HepG2 (cell line): ENCODE measurements at places on chromosomes 11 and 22. TPM values are rescaled to one million over a fixed set of nuclear protein-coding genes. Genes with fewer than 3 reads are reported as not detected.

Gene NRXN2
- not detected in 2 replicates for total RNA-seq

Gene PGA5
- not detected in 2 replicates for total RNA-seq

Gene APOBEC3B
- total RNA-seq = 8.8 and 13.9 TPM in 2 replicates

Gene MISFA
- 4.8 and 5.4 TPM in 2 replicates for total RNA-seq

Gene SCUBE2
- total RNA-seq = not detected in 2 replicates

Gene RRAS2
- total RNA-seq = 44.1 and 62.9 TPM in 2 replicates

Gene CD248
- 0.20 and 0.35 TPM in 2 replicates for total RNA-seq

DNA sequence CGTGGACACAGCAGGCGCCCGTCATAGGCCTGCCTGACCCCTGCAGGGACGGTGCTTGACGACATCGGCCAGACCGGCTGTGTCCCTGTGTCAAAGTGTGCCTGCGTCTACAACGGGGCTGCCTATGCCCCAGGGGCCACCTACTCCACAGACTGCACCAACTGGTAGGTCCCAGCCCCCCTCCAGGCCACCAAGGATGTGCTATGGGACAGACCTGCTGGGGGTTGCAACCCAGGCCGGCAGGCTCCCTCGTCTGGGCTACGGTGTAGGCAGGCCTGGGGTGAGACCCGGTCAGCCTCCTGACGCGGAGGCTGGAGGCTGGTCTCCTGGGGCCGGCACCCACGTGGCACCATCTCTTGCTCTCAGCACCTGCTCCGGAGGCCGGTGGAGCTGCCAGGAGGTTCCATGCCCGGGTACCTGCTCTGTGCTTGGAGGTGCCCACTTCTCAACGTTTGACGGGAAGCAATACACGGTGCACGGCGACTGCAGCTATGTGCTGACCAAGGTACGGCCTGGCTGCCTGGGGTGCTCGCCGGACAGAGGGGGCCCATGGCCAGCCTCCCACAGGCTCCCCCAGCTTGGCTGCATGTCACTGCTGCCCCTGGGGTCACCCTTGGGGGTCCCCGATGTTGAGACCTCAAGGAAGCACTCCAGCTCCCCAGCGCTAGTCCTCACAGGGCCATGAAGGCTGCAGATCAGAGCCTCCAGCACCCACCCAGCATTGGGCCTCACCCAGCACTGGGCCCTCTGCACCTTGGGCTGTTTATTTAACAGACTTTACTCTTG lies 7.7 kb downstream of the MUC5AC start:
- peaks cover 11% of the 10 kb centered on the region for H3K27me3 ChIP-seq
- H3K4me1 ChIP-seq = no peaks in the 10 kb centered on the region
- H3K36me3 ChIP-seq = no peaks in the 10 kb centered on the region

GRCh38 chr11:74457356-74457755 lies 10.0 kb downstream of the KCNE3 start:
- no peak overlapping the region for H3K4me3 ChIP-seq
- no peak for DNase-seq
- no peaks in the 10 kb centered on the region for H3K27me3 ChIP-seq
- H3K4me1 ChIP-seq = peaks cover 17% of the 10 kb centered on the region

DNA sequence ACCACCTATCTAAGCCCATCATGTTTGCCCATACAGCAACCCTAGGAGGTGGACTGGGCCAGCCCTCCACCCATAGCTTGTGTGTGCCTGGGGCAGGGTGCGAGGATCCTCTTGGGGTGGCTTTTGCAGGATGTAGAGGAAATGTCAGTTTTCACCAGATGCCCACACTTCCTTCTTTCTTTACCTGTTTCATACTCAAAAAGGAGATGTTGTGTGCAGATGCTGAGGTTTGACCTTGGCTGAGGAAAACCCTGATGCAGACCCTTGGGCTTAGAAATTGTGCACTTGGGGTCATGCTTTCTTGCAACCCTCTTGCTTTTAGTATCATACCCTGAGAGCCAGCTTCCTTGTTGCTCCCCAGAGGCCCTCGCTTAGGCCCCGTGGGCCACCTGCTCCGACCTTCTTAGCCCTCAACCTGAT lies 2.2 kb downstream of the HTR3A start:
- no peak for DNase-seq
- no peak overlapping the region for H3K4me3 ChIP-seq
- peaks cover 3% of the 10 kb centered on the region for H3K27me3 ChIP-seq
- H3K4me1 ChIP-seq = no peaks in the 10 kb centered on the region

GRCh38 chr11:8283465-8284230 lies 20.0 kb upstream of the LMO1 start:
- no peak overlapping the region for H3K27ac ChIP-seq
- peaks cover 16% of the 10 kb centered on the region; the same call in 1 of the 3 replicates for H3K27me3 ChIP-seq
- H3K36me3 ChIP-seq = no peaks in the 10 kb centered on the region
- H3K4me1 ChIP-seq = no peaks in the 10 kb centered on the region

DNA sequence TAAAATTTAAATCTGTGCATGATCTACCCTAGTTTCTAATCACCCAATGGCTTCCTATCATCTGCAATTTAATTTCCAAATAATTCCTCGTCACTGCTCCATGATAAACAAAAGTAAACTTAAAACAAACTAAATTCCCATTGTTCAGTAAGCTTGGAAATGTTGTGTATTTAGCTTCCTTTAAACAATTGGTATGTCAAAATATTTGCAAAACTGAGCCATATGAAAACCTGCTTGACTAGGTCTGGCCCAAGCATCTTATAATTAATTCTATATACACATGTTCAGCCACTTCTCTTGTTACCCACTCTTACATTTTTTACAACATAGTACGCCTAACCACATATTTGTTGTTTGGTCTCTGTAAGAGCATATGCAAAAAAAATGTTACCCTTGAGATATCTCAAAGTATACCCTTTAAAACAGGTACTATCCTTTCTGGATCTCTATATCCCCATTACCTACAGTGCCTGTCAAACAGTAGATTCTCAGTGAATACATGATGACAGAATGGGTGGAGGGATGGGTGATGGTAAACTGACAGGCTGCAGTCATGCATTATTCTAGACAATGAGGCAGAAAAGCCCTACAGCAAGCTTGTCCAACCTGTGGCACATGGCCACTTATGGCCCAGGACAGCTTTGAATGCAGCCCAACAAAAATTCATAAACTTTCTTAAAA lies 1277.9 kb upstream of the TENM4 start:
- no peaks in the 10 kb centered on the region for H3K36me3 ChIP-seq
- no peaks in the 10 kb centered on the region for H3K4me1 ChIP-seq
- no peak for DNase-seq
- H3K4me3 ChIP-seq = no peak overlapping the region
- no peaks in the 10 kb centered on the region for H3K27me3 ChIP-seq
- H3K27ac ChIP-seq = no peak overlapping the region

DNA sequence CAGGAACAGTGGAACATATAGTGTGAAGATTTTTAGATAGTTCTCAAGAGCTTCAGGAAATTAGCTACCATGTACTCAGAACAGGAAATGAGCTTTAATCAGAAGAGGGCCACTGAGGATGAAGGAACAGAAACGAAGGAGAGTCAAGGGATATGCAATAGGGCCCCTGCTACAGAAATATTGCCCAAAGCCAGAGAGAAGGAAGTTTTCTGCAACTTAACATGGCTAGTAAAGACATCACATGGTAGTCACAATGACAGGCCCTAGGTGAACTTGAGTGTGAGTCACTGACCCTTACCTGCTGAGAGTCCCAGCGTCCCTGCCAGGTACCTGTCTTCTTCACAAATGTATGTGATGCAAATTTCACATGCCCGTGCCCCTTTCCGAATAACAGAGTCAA lies 25.2 kb upstream of the CARD16 start:
- no peaks in the 10 kb centered on the region for H3K36me3 ChIP-seq
- no peaks in the 10 kb centered on the region; the same call in 1 of the 2 replicates for H3K27me3 ChIP-seq
- no peak overlapping the region for H3K4me3 ChIP-seq
- H3K4me1 ChIP-seq = no peaks in the 10 kb centered on the region
- H3K27ac ChIP-seq = no peak overlapping the region
- DNase-seq = no peak

DNA sequence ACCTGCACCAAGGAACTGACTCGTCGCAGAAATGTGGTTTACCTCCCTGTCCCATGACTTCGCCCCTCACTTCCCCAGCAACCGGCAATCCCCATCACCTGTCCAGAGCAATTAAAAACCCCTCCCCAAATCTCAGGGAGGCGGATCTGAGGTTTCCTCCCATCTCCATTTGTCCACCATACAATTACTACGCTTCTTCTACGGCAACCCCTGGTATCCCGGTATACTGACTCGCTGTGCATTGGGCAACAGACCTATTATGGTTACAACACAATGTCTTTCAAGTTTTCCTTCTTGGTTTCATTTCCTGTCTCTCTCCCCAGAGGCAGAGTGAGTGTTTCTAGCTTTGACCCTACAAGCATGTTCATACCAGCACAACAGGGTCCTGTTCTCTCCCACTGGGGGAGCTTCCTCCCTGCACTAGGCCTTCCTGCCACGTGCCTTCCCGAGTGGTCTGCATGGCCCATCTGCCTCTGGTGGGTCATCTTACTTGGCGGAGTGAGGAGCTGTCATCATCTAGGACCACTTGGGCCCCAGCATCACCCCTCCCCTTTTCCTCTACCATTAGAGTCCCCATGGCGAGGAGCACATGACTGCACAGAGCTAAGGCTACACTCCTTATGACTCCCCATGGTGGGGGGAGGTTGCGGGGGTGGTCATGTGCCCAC lies 30.3 kb upstream of the NAP1L4 start:
- peaks cover 45% of the 10 kb centered on the region; the same call in 2 of the 3 replicates for H3K36me3 ChIP-seq
- no peak overlapping the region for H3K27ac ChIP-seq
- no peak overlapping the region for H3K4me3 ChIP-seq
- DNase-seq = no peak
- H3K27me3 ChIP-seq = no peaks in the 10 kb centered on the region

DNA sequence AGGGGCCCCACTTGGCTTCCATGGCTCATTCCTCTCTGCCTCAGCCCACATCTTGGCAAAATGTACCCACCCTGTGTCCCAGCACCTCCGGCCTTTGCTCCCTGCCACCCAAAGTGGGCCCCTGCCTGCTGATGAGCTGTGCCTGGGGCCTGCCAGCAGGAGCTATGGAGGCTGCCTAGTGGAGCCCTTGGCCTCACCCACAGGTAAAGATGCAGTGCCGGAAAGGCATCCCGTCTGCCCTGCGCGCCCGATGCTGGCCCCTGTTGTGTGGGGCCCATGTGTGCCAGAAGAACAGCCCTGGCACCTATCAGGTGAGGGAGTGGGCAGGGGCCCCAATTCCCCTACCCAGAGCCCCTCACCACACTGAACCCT lies 1.3 kb downstream of the TBC1D10C start:
- H3K4me3 ChIP-seq = no peak overlapping the region
- H3K27ac ChIP-seq = no peak overlapping the region
- DNase-seq = no peak
- peaks cover 61% of the 10 kb centered on the region for H3K4me1 ChIP-seq
- H3K36me3 ChIP-seq = no peaks in the 10 kb centered on the region

DNA sequence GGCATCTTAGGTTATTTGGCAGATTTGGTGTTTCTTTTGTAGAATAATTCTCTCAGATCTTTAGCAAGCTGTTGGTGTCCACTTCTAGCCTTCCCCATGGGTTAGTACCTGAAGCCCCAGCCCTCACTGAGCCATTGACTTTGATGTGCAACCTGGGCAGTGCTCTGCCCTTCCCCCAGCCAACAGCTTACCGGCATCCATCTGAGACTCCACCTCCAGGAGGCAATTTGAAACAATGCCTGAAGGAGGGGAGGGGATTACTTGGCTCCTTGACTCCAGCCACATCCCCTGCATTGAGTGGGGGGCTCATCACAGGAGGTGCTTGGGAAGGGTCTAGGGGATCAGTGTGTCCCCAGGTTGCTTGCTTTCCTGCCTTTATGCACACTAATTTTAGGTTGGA lies 114.8 kb downstream of the TRIM29 start:
- H3K4me3 ChIP-seq = no peak overlapping the region
- DNase-seq = no peak
- H3K27ac ChIP-seq = no peak overlapping the region
- no peaks in the 10 kb centered on the region for H3K4me1 ChIP-seq

- no peak for DNase-seq
- H3K4me3 ChIP-seq = no peak overlapping the region
- no peaks in the 10 kb centered on the region for H3K4me1 ChIP-seq
- H3K27ac ChIP-seq = no peak overlapping the region
These were observed 29.6 kb upstream of the FJX1 start for GRCh38 chr11:35588627-35589026.

- peaks cover 12% of the 10 kb centered on the region for H3K27me3 ChIP-seq
- H3K27ac ChIP-seq = no peak overlapping the region
- no peak for DNase-seq
These were observed 3.3 kb upstream of the SHISA8 start for GRCh38 chr22:41917903-41918791.

DNA sequence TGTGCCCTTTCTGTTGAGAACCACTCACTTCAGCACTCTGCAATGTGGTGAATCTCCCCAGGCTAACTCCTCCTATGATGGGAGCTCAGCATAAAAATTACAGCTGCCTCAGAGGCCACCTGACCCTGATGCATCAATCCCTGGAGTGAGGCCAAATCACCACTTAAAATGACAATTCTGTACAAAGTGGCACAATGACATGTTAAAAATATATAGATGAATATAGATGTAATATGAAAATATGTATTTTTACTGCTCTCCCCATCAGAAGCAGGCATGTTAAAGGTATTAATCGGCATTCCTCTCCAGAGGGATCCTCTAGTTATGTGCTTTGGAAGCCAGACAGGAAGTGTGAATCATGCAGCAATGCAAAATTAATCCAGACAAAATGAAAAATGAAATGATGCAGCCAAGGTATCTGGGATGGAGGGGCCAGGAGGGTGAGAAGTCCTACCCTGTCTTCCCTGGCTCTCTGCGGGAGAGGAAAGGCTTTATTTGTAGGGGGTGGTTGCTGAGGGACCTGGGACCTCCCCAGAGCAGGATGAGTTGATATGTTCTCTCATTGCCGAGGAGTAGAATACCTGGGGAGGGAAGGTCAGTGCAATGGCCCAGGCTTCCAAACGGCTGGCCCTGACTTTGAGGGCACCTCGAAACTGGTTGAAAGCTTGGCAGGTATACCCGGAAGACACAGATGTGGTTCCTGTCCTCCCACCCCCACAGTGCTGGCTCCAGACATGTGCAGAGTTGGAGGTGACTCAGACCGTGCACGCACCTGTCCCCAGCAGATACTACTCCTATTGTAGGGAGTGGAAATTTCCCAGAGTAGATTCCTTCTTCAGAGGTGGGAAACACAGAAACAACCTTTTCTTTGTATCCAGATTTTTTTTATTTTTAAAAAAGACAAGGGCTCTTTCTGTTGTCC lies 347.9 kb upstream of the NCAM1 start:
- H3K27me3 ChIP-seq = 0 out of 3 replicates have a peak, but pooled peaks cover 4% of the 10 kb centered on the region
- H3K36me3 ChIP-seq = no peaks in the 10 kb centered on the region
- peaks cover 19% of the 10 kb centered on the region for H3K4me1 ChIP-seq
- H3K27ac ChIP-seq = no peak overlapping the region

DNA sequence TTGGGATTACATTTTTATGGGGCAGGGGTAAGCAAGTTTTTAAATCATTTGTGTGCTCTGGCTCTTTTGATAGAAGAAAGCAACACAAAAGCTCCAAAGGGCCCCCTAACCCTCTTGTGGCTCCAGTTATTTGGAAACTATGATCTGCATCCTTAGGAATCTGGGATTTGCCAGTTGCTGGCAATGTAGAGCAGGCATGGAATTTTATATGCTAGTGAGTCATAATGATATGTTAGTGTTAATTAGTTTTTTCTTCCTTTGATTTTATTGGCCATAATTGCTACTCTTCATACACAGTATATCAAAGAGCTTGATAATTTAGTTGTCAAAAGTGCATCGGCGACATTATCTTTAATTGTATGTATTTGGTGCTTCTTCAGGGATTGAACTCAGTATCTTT lies 10.1 kb downstream of the RAG1 start:
- H3K36me3 ChIP-seq = no peaks in the 10 kb centered on the region
- no peak overlapping the region for H3K27ac ChIP-seq
- no peaks in the 10 kb centered on the region; the same call in none of the 2 replicates for H3K27me3 ChIP-seq
- H3K4me3 ChIP-seq = no peak overlapping the region
- H3K4me1 ChIP-seq = no peaks in the 10 kb centered on the region

- no peak overlapping the region for H3K4me3 ChIP-seq
- H3K36me3 ChIP-seq = no peaks in the 10 kb centered on the region
- no peak for DNase-seq
These were observed 47.7 kb upstream of the ARHGAP20 start for GRCh38 chr11:110759972-110760381.
